NCI-H82 (cell line): ENCODE measurements at places on chromosomes 6 and 20.

DNA sequence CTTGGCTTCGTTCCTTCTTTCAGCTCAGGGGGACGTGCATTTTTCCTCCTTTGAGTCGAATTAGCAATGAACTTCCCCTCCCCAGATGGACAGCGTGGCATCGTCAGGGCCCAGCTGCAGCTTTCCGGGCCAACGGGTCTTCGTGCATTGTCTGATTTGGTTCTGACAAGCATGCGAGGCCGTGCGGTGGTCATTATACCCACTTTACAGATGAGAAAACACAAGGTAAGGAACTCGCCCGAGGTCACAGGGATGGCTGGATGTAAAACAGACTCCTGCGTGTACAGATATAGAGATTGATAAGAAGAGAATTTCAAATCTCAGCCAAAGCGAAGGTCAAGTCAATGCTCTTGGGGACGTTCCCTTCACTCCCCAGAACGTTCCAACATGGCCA, 187.6 kb upstream of the SULF2 start:
- no peak for DNase-seq

DNA sequence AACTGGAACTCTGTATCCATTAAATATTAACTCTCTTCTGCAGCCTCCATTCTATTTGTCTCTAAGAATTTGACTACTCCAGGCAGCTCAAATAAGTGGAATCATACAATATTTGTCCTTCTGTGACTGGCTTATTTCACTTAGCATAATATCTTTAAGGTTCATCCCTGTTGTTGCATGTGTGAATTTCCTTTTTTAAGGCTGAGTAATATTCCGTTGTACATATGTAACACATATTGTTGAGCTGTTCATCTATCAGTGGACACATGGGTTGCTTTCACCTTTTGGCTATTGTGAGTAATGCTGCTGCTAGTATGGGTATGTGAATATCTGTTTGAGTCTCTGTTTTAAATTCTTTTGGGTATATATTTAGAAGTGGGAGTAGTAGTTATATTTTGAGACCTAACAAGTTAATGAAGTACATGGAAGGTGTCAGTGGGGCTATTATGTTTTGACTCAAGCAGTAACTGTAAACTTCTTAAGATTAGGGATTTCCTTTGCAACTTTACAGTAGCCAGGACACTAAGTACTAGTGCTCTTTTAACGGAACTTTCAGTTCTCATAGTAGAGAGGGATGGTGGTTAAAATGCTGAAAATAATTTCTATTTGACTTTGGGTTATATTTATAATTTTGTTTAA, 29.7 kb upstream of the TMEM217 start:
- no peak for DNase-seq

DNA sequence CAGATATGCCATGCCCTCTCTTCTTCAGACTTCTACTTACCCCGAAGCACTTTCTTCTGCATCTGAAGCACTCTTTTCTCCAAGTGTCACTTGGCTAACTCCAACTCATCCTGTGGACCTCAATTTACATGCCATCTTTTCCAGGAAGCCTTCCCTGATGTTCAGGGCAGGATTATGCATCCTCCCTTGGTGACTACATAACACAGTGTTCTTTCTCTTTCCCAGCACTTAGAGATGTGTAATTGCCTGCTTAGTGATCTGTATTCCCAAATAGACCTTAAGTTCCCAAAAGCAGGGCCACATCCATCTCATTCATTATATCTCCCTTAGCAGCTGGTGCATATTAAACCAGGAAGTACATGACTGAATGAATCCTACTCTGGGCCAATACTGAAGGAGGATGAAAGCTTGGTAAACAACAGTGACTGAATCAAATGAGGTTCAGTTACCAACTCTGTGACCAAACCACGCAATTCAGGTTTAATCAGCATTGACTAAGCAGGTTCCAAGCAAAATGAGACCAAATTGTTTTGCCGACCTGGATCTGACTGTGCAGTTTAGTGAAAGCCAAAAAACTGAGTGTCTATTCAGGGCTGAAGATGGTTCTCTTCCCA, 121.4 kb upstream of the TCF21 start:
- DNase-seq, result no peak

DNA sequence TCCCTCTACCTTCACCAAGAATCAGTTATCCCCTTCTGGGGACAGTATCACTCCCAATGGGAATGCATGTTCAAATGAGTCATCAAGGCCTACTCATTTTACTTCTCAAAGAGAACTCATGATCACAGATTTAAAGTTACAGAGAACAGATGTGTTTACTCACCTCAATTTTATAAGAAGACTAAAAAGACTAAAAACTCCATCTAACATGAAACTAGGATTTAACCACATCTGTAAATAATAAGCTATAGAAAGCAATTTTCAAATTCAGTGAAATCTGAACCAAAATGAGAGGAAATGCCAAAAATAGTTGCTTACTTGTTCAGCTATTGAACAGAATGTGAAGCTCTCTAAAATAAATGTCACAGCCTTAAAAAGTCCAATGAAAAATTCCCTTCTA, 300.1 kb upstream of the KCNQ5 start:
- no peak for DNase-seq

- no peak for DNase-seq
These were observed 671.2 kb downstream of the COL12A1 start for GRCh38 chr6:74534465-74535211.

DNA sequence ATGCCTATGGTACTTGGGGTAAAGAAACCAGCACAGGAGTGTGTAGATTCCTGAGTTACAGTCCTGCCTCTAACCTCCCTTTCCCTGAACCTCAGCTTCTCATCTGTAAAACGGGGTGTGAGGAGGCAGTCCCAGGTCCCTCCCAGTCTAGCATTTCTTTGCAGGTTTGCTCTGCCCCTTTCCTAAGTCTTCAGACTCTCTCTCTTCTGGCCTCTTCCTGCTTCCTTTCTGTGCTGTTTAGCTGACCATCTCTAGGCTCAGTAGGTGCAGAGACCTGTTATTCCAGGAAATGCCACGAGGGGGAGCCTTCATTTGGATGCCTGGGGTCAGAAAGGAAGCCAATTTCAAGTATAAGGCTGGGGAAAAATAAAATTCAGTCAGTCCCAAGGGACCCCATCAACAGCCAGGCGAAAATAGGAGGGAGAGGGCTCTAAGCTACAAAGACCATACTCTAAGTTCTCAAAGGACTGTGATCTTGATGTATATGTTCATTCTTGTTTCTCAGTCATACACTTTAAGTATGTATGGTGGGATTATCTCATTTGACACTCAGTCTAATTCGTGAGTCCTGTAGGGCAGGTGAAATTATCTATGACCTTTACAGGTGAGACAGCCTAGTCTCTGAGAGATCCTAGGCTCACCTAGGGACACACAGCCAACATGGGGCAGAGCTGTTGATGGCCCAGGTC, 89.1 kb downstream of the NCR2 start:
- peak; percentile 87 for DNase-seq

GRCh38 chr20:2164966-2165365, 63.3 kb downstream of the STK35 start:
- no peak for DNase-seq

DNA sequence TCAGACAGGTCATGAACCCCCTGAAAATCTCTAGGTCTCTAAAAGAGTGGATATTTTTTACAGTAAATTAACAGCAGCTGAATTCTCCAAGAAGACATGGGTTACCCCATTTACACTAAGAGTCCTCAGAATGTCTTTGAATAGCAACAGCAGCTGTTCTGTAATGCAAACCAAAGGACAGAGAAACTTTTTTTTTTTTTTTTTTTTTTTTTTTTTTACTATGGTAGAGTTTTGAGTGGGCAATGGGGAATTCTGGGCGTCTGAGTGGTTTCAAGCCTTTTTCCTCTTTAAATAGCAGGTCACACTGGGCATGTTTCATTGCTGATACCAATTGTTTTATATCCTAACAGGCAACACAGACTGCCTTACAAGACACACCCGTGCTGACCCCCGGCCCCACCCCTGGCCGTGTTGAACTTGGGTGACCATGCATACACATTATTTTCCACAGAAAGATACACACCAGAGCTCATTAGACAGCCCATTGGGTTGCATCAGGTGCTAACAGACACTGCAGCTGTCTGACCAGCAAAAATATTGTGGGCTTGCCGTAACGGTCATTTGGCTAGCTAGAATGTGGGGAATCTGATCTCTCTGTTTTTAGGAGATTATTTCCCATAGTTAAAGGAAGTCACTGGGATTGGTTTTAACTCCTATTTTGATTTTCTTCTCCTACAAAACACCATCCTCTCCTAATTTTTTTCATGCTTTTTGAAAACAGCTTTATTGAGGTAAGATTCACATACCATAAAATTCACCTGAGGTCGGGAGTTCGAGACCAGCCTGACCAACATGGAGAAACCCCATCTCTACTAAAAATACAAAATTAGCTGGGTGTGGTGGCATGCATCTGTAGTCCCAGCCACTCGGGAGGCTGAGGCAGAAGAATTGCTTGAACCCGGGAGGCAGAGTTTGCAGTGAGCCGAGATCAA, 26.7 kb upstream of the IRF4 start:
- no peak for DNase-seq

DNA sequence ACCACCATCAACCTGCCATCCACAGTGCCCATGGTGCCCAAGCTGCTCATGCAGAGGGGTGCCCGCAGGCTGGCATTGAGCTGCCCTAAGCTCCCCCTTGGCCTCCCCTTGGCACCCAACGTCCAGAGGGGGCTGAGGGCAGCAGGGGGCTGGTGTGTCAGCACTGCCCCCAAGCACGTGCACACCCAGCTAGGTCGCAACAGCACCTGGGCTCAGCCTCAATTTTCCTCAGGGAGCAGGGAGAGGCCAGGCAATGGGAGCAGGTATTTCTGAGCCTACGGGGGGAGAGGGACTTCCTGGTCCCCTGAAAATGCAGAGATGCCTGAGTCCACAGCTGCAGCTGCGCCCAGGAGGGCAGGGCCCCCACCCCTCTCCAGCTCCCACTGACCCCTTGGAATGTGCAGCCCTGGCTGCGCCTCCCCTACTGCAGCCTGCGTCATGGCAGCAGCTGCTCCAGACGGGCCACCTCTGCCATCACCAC, 204.2 kb downstream of the ANKRD60 start:
- DNase-seq, result no peak

DNA sequence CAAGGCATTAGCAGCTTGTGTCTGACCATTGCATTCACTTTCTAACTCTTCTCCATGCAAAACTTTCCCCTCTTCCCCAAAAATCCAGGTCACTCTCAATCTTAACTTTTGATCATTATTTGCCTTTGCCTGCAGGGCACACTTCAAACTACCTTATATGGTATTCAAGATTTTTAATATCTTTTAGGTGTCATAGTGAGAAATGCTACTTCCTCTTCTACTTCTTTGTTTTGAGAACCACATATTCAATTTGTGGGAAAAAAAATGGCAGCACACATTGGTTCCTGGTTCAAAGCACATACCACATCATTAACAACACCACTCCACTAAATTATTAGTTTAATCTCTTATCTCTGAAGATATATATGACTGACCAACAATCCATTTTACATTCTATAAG, 1267.0 kb upstream of the CITED2 start:
- no peak for DNase-seq

- no peak for DNase-seq
These were observed 316.7 kb upstream of the MARCKS start for GRCh38 chr6:113540466-113540865.

- peak; percentile 79 for DNase-seq
These were observed 147.1 kb downstream of the PRL start for GRCh38 chr6:22149501-22150367.

GRCh38 chr6:37048851-37049757, 43.6 kb downstream of the FGD2 start:
- no peak for DNase-seq

DNA sequence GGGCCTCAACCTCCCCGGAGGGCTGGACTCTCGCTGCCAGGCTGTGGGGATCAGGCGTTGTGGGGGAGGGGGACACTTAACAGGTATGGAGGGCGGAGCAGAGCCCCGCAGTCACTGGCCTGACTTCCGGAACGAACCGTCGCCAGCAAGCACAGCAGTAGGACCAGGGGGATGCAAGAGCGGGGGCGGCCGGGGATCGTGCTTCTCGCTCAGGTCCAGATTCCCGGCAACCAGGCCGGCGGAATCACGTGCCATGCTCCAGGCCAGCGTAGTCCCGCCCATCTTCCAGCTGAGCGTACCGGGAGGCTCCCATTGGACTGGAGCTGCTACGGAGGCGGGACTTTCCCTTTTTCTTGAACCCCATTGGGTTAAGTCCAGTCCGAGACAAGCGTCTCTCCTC, 10.0 kb upstream of the POU5F1 start:
- DNase-seq, result no peak

GRCh38 chr6:26598267-26598666, 1.5 kb downstream of the ABT1 start:
- no peak for DNase-seq

DNA sequence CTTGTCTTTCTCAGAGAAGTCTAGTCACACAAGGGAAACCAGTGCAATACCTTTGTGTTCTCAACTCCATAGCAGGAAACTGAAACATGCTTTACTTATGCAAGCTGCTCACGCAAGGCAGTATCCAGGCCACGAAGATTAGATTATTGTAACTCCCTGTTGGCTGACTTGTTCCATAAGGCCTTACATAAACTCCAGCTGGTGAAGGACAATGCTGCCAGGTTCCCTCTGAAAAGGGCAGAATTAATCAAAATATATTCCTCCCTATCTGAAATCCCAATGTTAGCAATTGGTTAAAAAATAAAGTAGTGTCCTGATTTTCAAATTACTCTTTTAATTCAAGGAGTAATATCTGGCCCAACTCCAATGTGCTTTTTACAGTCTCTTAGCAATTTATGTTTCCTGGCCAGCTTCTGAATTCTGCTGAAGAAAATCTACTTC, 966.6 kb downstream of the HACE1 start:
- DNase-seq, result peak; percentile 5

- DNase-seq, result no peak
These were observed 217.7 kb downstream of the TAF4 start for GRCh38 chr20:61847986-61848385.

DNA sequence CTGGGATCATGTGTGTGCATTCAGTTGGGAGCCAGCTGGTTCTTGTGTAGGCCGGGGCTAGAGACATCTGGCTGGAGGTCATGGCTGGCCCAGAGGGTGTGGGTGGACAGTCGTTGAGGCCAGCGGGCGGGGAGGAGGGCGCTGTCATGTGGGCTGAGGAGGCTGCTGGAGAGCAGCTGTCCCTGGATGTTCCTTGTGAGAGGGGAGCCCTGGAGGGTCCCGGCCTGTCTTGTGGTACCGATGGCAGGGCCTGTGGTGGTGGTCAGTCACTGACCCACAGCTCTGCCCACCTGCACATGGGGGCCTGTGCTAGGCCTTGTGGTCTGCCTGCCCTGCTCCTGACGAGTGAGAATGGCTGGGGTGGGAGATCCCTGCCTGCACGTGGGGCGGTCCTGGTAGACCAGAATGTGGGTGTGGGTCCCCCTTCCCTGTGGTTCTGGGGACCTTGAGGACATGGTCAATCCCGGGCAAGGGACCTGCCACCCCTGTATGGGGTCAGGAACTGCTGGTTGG, 1.9 kb upstream of the C20orf204 start:
- DNase-seq, result no peak
